ENCODE measurements at places on chromosomes 13 and 19.

- no peak for DNase-seq
Observed at GRCh38 chr19:14475251-14476073, at the start of gene PTGER1. TSS of gene PTGER1 (minus strand) at chr19:14475354. CDS start at chr19:14474320, 1,034 bp downstream.

DNA sequence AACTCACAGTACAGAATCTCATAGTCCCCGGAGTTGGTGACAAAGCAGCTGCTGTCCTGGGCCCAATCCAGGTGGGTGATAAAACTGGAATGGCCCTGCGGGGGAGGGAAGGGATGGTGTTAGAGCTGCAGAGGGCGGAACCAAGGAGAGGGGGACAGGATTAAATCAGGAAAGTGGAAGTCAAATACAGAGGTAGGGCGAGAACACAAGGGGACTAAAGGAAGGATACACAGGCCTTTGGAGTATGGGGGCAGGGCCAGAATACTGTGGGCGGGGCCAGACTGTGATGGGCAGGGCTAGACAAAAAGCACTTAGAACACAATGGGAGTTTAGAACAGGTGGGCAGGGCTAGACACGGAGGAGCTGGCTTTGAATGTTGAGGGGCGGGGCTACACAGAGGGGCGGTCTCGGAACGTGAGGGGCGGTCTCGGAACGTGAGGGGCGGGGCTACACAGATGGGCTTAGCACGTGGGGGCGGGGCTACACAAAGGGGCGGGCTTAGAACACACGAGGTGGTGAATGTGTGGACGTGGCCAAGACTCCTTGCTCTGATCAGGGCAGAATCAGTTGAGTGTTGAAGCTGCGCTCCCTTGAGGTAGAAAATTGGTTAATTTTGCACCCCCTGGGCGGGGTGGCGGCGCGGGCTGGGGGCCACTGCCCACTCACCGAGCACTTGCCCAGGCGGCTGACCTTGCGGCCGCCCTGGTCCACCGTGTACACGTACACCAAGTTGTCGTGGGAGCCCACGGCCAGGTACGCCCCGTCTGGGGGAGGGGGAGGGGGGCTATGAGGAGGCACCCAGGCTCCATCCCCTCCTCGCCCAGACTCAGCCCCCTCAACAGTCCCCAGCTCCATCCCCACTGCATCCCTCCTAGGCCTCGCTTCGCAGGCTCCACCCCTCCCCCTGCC lies 14.0 kb upstream of the GPR4 start:
- DNase-seq = peak; percentile 64

DNA sequence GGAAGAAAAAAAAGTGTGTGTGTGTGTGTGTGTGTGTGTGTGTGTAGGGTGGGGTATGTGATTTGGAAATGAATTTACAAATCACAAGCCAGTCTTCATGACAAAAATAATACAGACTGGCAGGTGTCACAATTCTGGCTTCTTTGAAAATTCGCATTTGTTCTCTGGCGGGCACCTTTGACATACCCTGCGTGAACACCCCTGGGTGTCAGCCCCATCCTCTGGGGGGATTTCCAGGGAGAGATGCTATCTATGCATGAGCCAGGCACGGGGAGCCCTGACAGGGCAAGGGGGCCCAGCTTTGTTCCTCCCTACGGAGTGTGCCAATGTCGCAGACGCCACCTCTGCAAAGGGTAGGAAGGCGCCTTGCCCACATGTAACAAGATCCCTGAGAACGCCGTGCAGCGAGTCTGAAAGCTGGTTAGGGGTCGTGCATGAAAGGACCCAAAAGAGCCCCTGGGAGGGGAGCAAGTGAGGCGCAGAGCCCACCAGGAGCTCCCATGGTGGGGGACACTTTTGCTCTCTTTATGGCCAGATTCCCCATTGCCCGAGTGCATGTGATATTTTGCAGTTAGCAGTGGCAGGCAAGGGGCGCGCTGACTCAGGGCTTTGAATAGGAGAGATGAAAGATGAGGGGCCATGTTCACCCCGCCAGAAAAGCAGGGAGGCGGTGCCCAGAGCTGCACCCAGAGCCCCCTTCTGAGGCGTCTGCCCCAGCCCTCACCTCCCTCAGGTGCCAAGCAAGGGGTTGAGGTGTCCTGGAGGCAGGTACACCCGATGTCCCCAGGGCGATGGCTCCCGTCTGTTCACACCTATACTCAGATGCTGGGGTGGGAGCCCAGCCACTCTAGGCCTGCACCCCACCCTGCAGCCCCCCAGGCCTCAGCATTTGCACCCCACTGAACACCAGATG lies 45.3 kb downstream of the KLF2 start:
- peak; percentile 87 for DNase-seq

DNA sequence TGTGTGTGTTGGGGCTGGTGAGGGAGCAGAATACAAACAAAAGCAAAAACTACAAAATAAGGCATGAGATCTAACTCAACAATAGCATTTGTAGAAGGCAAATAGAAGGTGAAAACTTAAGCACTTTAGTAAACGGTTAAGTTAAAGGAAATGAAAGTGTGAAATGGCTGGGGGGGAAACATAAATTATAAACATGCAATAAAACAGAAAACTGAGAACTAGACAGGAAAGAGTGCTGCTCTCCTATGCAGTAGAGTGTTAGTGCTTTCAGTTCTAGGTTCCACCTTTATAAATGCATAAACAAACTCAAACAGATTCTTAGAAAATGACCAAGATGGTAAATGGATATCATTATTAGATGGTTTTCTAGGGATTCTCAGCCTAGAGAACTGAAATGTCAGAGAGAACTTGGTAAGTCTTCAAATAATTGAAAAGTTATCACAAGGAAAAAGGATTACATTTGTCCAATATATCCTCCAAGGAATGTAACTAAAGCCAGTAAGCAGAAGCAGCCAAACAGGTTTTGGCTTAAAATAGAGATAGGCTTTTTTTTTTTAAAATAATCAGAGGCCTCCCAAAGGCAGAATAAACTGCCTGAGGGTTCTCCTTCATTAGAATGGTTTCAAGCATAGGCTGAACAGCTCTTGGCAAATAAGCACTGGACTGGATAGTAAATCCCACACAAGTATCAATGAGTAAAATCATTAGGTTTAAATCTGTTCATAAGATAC lies 23.3 kb downstream of the RBM26 start:
- no peak for DNase-seq

DNA sequence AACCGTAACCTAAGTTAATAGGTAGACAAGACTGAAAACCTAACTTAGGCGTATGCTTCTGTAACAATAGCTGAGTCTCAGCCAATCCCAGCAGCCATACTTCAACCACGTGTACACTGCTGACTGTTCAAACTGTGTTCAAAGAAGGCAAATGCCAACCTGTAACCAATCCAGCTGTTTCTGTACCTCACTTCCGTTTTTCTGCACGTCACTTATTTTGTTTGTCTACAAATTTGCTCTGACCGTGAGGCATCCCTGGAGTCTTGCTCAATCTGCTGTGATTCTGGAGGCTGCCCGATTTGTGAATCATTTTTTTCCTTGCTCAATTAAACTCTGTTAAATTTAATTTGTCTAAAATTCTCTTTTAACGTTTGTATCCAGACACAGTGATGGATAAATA lies 59.2 kb downstream of the EDNRB start:
- DNase-seq = no peak

GRCh38 chr13:51966186-51966585 lies 45.1 kb downstream of the ATP7B start:
- no peak for DNase-seq

- no peak for DNase-seq
Observed at GRCh38 chr19:53624771-53625545, 6.8 kb upstream of the DPRX start.

DNA sequence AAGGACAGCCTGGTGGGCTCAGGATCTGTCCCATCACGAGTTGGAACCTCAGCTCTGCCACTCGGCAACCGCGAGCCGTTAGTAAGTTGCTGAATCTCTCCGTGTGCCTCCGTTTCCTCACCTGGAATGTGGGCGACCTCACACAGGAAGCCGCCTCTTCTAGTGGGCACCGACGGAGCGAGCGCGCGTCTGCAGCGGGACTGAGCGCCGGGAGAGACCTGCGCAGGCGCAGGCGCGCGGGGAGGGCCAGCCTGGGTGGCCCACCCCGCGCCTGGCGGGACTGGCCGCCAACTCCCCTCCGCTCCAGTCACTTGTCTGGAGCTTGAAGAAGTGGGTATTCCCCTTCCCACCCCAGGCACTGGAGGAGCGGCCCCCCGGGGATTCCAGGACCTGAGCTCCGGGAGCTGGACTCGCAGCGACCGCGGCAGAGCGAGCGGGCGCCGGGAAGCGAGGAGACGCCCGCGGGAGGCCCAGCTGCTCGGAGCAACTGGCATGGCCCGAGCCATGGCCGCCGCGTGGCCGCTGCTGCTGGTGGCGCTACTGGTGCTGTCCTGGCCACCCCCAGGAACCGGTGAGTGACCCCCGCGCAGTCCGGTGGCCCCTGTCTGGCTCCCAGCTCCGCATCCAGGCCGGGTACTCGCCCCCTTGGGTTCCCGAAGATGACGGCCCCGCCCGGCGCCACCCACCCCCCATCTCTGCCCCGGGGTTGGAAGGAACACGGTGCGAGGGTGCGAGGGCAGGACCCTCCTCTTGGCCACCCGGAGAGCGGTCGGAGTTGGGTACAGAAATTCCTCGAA lies at the start of gene PVR:
TSS of gene PVR (plus strand) at position 306 of the 797 bp plus-strand sequence. CDS start at position 493, 187 bp downstream.
- DNase-seq = no peak

DNA sequence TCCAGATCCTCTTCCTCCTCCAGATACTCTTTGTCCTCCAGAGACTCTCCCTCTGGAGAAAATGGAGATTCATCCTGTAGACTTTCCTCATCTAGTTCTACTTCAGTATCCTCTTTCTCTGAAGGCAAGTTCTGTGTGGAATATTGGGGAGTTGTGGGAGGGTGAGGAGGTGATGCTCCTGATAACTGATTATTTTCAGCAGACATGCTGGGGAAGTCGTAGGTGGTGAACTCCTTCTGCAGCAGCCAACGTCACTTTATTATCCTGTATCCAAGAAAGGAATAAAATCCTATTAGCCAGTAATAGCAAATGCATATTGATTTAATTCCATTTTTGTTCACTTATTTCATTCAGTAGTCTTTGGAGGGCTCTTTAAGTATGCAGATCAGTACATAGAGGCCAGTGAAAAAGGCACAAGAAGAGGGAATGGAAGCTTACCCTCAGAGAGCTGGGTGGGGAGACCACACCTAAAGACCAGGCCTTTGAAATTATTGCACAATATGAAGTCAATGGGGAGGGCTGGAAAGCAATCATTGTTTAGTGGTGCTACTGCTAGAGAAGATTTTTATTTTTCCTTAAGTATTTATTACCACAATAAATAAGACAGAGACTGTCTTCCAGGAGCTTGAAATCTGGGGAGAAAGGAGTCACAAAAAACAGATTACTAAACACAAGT lies 18.6 kb downstream of the ERICH6B start:
- no peak for DNase-seq

- no peak for DNase-seq
Observed at GRCh38 chr13:85249151-85249550, 550.1 kb downstream of the SLITRK6 start.

DNA sequence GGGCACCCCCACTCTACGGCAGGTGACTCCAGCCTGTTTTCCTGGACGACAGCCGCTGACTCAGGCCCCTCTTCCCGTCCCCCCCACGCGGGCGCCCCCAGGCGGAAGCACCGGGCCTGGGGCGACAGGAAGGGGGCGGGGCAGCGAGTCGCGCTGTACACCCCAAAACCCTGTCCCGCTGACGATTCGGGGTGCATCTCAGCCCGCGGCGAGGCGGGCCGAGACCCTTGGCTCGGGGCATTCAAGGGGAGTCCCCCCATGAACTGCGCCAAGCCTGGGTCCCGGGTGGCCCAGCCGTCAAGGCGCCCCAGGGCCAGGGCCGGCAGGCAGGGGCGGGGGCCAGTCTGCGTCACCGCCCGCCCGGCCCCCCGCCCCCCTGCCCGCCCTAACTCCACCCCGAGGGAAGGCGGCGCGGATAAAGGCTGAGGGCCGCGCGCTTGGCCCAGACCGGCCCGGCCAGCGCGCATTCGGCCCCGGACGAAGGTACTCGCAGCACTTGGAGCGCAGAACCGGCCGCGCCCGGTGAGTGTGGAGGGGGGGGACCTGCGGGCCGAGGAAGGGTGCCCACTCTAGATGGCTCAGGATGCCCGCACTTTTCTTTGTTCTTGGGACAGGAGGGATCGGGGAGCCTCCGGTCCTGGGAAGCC lies at the start of gene MIDN:
TSS of gene MIDN (plus strand) at position 445 of the 647 bp plus-strand sequence. CDS start 1,714 bp downstream, outside the sequence.
- DNase-seq = peak; percentile 73

GRCh38 chr13:28819046-28819730 lies 951 bp upstream of the MTUS2 start:
- no peak for DNase-seq

DNA sequence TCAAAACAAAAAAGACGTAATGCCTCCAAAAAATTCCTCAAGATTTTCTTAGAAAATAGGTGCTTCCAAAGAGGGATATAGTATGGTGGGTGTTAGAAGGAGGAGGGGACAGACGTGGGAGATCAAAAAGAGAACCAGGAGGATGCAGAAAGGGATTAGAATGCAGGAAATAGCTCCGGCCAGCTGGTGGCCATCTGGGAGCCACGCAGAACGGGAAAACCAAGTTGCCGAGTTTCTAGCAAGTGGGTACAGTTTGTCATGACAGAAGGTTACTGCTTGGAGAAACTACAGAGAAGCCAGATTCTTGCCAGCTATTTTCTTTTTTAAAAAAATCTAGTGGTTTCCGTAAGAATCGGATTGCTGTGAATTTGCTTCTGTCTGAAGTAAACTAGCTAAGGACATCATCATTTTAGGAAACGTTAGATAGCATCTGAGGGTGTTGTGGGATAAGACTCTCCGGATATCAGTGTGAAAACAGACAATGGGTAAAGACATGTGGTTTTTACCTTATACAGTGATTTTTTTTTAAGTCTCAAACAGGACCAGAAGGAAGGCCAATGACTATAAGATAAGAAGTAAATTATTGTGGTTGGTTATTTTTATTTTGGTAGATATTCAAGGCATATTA lies 104.9 kb downstream of the HSPH1 start:
- DNase-seq = no peak

DNA sequence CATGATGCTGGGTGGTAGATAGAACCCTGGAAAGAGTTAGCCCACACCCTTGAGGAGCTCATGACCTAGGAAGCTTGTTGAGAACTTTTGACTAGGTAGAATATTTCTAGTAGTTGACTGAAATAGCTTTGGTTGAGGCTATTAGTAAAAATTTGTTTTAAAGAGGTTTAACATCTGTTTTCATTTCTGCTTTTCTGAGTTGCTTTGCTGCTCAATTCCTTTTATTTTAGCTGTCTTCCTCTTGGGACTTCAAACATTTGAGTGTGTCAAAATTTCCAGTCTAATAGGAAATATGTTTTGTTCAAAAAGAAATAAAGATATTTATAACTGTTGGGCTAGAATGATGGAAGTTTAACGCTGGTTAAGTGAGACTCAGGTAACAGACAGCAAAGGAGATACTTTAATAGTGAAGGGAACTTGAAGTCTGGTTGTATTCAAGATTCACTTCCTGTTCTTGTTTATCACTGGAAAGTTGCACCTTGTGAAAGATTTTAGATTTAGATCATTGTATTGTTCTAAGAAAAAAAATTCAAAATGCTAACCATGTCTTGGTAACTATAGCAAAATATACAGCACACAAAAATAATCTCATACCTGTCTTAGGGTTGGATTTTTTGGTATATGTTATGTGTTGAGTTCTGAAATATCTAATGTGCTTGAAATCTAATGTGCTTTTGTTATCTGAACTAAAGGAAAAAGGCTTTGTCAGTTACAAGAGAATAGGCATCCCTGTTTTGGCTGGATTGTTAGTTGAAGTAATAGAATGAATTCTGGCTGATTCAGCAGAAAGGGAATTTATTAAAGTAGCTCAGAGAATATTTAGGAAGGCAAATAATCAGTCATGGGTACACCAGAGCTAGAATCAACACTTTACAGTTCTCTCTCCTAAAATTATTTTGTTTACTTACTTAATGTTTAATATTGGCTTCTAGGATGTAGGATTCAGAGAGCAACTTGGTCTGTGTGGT lies 24.4 kb upstream of the GPR18 start:
- no peak for DNase-seq

GRCh38 chr13:108680011-108680410 lies 50.6 kb downstream of the MYO16 start:
- no peak for DNase-seq

GRCh38 chr13:60012488-60012887 lies 151.2 kb downstream of the DIAPH3 start:
- no peak for DNase-seq
